ENCODE measurements at places on chromosomes 3 and 15.
A peak's percentile ranks its signal among the peaks of the same experiment; 100 is the strongest.

DNA sequence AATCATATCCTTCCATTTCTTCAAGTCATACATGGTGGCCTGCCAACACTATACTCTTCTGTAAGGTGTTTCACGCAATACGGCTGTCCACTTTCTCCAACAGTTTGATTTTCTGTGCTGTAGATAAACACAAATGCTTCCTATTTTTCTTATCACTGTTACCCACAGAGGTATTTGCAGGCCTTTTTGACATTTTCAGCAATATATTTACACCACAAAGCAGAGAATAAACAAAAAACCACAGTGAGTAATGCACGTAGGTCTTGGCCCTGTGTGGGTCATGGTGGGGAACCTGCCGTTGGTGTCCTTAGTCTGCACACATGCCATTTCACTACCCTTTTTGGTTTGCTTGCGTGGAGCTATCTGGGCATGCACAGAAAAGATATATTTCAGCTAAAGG is 59.5 kb downstream of the LRRC28 start:
- DNase-seq = no peak

DNA sequence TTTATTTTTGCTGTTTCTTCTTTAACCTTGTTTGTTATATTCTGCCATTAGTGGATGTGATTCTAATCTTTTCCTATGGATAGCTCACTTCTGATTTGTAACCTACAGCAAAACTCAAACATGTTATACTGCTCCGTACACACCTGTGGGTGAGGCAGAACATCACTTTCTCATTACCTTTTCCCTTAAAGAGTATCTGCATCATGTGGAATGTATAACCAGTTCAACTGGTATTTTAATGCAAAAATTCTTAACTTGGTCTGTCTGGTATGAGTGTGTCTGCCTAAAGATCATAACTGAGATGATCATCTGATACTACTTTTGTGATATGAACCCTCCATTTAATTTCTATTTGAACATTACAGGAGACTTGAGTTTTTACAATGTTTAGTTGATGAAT is 13.0 kb upstream of the UPK1B start:
- DNase-seq = no peak

- peak; percentile 52 for DNase-seq
Measured at GRCh38 chr15:35834216-35834830, 288.4 kb upstream of the DPH6 start.

- DNase-seq = no peak
Measured at GRCh38 chr15:81072551-81072950, 61.5 kb upstream of the CFAP161 start.

GRCh38 chr15:69080295-69081248 is 66.1 kb downstream of the NOX5 start:
- DNase-seq = no peak

GRCh38 chr3:25405335-25405734 is 22.7 kb upstream of the RARB start:
- no peak for DNase-seq

GRCh38 chr3:31543375-31543774 is 10.7 kb downstream of the STT3B start:
- no peak for DNase-seq

- no peak for DNase-seq
Measured at GRCh38 chr3:161395115-161396012, 24.0 kb upstream of the SPTSSB start.

DNA sequence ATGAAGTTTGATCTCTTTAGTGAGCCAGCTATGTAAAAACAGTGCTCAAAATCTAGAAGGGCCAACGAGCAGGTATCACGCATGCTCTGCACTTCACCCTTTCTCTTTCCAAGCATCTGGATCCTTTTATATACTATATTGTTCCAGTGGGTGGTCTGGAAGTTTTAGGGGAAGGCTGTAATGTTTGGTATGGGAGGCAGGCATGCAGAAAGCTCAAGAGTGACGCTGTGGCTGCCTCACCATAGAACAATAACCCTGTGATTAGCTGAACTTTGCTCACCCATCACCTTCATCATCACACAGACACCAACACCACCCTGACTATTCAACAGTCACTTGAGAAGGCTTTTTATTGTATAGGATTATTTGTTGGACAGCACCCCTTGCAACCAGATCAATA is 81.6 kb downstream of the FBN1 start:
- DNase-seq = peak; percentile 89

DNA sequence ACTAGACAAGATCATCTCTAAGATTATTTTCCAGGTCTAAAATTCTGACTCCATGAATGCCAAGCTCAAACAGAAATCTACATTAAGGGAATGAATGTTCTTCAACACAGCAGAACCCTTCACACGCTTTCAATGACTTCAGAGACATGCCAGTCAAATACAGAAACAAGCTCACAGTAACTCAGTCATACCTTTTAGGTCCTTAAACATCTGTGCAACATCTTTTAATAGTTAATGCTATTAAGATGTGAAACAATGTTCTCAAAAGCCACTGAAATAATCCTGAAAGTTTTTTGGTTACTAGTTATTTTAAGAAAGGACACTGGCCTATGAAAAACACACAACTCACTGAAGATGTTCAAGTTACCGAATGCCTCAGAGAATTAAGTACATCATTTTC is 2.5 kb downstream of the DLG1 start:
- no peak for DNase-seq

GRCh38 chr15:68770216-68770615 is 50.5 kb downstream of the ANP32A start:
- no peak for DNase-seq

DNA sequence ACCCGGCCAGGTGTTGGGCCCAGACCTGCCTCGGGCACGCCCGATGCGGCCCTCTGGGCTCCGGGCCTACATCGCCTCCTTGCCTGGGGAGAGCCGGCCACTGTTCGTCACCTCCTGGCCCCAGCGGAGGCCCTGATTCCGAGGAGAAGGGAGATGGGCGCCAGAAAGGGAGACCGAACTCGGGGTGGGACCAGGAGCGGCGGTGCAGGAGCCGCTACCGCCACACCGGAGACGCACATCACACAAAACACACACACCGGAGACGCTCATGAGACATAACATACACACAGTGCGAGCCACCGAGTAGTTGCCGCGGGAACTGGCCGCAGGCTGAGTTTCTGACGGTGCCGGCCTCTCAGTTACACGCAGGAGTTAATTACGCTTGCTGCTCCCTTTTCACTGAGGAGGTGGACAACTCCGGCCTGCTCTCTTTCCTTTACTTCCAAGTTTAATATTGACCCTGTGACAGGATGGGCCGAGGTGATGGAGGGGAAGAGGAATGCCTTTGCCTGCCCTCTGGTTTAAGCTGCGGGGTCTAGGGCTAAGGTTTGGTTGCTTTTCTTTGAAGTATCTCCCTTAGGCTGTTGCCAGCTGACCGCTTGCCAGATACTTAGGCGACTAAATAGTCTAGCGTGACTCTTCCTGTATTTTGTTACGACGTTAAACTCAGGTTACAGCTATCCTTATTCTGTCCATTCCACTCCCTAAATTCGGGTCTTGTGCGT is 570 bp downstream of the PCNP start:
- DNase-seq = peak; percentile 42

- DNase-seq = no peak
Measured at GRCh38 chr3:158731486-158731885, 771 bp downstream of the RARRES1 start.

GRCh38 chr3:113254171-113254947 is 43.0 kb downstream of the BOC start:
- DNase-seq = no peak

- DNase-seq = no peak
Measured at GRCh38 chr3:110293660-110294059, 778.0 kb upstream of the NECTIN3 start.

All from fibroblast of skin of scalp (primary cell).